ENCODE measurements at places on chromosomes 12 and 14.

- no peak for DNase-seq
These were observed 154.1 kb downstream of the BTG1 start for GRCh38 chr12:91991399-91992187.

DNA sequence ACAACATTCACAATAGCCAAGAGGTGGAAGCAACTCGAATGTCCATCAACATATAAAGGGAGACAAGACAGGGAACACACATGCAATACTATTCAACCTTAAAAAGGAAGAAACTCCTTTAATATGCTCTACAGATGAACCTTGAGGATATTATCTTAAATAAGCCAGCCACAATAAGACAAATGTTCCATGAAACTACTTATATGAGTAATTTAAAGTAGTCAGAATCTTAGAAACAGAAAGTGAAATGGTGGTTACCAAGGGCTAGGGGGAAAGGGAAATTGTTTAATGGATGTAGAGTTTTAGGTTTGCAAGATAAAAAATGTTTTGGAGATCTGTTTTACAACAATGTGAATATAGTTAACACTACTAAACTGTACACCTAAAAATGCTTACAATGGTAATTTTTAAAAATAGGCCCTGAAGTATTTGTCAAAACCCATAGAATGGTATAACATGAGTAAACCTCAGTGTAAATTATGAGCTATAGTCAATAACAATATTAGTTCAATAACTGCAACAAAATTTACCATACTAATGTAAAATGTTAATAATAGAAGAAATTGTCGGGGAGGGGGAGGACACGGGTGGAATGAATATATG, 71.1 kb downstream of the EGLN3 start:
- no peak for DNase-seq

DNA sequence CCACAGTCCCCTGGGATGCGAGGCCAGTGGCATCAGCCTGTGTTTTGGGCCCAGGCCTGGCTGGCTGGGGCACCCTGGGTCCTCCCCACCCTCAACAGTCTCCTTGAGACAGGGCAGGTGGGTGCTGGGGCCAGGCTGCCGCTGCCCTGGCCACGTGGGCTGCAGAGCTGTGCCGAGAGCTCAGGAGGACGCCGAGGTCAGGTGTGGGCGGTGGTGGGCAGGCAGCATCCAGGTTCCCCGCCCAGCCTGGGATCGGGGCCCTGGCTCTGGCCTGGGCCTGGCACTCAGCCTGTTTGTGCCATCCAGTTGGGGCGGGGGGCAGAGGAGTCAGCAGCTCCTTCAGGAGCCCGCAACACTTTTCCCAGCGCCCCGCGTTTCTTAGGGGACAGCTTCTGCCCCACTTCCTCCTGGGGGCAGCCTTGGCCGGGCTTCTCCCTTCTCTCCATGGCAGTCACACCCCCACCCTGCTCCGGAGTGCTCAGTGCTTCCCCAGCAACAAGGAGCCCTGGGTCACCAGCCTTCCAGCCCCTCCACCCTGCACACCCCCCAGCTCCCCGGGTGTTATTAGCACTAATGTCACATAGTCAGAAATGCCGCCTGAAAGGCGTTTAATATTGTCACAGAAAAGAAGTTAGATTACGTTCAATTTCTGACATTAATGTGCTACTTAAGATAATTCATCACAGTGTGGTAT, 30.8 kb downstream of the KIF26A start:
- DNase-seq: no peak

DNA sequence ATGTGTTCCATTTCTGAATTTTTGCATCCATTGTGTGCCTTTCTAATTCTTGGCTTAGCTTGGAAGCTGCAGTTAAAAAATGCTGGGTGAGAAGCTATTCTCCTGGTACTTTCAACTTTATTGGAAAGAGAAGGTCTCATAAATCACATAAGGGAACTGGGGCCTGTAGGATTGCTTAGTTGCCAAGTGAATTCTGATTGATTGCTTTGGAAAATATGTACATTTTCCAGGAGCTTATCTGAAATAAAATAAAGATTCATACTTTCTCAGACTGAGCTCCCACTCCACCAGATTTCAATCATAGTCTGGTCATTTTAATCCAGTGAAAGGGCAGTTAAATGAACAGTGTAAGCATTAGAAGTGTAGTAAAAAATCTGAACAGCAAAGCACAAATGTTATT, 50.0 kb upstream of the PRICKLE1 start:
- DNase-seq: no peak

- DNase-seq: no peak
These were observed 84.9 kb downstream of the SRGAP1 start for GRCh38 chr12:63929426-63929825.

DNA sequence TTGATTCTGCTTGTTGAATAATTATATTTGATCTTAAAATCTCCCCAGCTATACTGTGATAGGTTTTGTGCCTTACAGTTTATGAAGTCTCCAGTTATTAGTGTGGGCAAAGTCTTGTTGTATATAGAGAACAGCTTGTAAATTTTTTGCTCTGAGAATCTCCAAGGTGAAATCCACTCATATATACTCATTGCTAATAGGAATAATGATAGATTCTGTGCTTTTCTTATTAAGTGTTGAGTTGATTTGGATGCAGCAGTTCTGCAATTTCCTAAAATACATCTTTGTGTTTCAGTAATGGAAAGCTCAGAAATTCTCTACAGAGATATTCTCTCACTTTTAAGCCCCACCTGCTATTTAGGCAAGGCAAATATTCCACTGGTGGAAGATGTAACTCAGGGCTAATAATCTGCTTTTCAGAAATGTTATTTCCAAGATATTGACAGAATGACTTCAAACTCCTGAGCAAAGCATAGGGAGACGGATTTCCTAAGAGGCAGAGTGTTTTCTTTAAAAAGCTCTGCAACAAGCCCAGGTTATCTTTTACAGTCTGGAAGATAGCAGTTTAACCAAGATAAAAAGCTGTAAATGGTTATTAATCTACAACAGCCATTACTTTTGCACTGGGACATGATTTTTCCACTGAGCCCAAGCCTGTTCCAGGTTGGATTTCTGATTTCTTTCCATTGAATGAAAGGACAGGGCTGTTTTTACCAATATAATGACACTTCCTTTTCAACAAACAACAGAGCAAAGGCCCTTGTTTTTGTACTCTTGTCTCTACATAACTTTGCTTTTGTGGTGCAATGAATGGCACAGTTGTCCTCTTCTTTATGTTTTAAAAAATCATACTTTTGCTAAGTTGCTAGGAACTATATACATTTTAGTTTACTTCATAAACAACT, 239.9 kb upstream of the ATP2B1 start:
- DNase-seq: no peak

- DNase-seq: no peak
These were observed 69.3 kb downstream of the FBXO34 start for GRCh38 chr14:55340482-55340881.

DNA sequence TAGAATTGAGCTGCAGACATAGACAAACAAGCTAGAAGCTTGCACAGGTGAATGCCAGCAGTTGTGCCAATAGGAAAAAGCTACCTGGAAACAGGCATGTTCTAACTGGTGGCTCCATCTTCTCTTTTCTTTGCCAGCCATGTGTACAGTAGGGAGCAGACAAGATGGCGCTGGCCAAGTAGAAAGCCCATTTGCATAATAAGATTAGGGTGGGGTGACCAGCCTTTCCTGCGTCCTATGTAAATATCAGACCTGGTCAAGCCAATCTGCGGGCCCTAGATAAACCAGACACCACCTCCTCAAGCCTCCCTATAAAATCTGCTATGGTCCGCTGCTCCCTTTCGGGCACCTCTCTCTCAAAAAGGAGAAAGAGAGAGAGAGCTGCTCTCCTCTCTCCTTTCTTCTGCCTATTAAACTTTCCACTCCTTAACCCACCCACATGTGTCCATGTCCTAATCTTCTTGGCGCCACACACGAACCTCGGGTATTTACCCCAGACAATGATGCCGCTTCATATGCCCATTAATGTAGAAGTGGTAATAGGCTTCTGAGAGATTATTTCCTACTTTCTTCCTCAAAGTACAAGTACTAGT, 201.0 kb downstream of the SLC25A21 start:
- no peak for DNase-seq
